ENCODE measurements at places on chromosomes 3 and 15.

GRCh38 chr15:77097248-77097721 lies 26.4 kb upstream of the TSPAN3 start:
- no peak for DNase-seq

DNA sequence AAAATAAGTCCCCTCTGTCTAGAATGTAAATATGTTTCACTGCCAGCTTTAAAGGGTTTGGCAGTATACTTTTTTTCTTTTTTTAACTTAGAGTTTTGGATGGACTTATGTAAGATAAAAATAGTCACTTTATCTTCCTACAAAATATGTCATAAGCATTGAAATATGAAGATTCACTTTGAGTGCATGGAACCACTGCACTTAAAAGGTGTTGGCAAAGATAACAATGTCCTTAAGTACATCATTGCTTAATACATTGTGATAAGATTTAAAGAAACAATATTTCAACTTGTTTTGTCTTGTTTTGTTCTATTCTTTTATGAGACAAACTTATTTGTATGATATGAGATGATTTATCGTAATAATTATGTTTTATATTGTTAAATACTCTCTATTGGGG lies 66.3 kb upstream of the NAALADL2 start:
- no peak for DNase-seq

GRCh38 chr3:186080849-186081438 lies 27.9 kb downstream of the ETV5 start:
- no peak for DNase-seq

GRCh38 chr15:94522125-94522524 lies 290.8 kb downstream of the MCTP2 start:
- no peak for DNase-seq

DNA sequence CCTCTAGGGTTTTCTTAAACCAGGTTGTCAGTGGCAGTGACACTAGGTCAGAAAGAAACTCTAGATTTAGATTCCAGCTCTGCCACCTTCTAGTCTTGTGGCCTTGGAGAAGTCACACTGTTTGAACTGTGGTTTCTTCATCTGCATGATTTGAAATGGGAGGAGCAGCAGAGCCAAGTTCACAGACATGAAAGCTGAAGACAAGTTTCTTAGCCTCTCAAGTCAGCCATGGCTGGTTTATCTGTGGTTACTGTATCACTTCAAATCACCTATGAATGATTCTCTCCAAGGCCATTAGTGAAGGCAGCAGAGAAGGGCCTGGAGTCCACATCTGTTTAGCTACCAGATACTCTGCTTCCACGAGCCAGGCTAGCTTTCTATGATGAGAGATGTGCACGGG lies 15.6 kb downstream of the CLEC3B start:
- no peak for DNase-seq

GRCh38 chr3:50584391-50584790 lies 15.1 kb downstream of the HEMK1 start:
- DNase-seq = no peak

GRCh38 chr3:81242871-81243270 lies 518.6 kb downstream of the GBE1 start:
- no peak for DNase-seq

- DNase-seq = peak; percentile 69
Measured at GRCh38 chr15:31080591-31081014, 20.9 kb downstream of the TRPM1 start.

GRCh38 chr3:64417816-64418215 lies 192.6 kb upstream of the PRICKLE2 start:
- no peak for DNase-seq

Data from heart right ventricle (tissue), 16 donors.